ENCODE measurements at places on chromosomes 6 and 20.

DNA sequence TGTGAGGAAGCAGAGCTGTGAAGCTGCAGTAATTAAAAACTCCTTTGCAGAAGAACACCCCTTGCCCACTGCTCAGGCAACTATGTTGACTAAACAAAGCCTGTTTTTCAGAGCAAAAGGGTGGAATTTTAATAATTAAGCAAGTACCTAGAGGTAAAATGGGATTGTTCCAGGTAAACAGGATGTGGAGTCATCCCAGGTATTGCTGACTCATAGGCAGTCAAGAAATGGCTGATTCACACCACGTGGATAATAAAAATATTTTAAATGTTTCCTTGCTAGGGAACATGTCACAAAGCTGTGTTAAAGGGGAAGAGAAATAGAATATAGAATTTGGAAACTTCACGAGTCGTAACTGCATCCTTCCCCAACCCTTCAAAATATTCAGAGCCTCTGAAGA, 491.8 kb downstream of the BTBD3 start:
- DNase-seq, result no peak

DNA sequence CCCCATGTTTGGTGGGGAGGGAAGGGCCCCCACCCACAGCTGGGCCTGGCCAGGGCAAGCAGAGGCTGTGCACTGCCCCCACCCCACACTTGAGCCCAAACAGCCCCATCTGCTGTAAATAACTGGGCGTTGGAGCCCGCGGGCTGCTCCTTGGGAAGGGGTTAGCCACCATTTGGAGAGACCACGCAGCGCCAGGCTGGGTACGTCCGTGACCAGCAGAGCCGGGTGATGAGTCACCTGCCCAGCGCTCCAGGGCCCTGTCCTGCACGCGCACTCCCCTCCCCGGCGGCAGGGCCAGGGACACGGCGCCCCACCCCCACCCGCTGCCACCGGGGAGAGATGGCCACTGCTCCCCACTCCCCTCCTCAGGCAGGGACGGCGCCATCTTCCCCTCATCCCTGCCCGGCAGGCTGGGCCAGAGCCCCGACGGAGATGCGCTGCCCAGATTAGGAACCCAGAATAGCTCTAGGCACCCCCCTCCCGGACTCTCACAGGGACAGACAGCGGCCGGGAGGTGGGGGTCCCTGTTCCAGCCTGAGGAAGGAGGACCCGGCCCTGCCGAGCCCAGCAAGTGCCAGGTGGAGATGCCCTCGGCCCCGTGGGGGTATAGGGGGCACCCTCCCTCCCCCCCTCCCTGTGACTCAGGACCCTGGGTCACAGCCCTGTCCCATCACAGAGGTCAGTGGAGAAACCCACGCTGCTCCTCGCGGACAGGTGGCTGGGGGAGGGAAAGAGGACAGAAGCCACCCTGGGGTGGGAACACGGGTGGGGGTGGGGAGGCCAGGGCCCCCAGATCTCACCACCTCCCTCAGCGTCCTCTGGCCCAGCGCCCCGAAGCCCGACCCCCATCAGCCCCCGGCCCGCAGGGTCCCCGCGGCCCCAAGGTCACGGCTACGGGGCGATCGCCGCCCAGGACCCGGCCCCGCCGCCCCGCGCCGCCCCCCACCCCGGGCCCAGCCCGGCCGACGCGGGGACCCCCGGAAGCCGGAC, 642 bp downstream of the EEF1A2 start:
- no peak for DNase-seq

DNA sequence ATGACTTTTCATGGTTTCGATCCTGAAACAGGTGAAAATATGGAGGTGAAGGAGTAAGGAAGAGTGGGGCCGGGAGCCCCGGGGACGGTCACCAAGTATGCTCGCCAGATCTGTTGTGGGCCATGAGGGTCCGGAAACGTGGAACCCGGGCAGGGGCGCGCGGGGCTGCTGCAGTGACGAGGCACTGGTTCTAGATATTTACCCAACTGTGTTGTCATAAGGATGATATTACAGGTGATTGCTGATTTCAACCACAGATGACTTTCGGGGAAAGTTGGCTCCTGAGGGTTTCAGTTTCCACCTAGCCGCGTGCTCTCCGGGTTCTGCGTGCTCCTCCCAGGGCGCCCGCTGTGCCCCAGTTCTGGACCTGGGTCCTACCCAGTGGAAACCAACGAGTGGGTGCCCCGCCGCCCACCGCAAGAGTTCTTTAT, 12.2 kb downstream of the RAET1G start:
- DNase-seq, result no peak

DNA sequence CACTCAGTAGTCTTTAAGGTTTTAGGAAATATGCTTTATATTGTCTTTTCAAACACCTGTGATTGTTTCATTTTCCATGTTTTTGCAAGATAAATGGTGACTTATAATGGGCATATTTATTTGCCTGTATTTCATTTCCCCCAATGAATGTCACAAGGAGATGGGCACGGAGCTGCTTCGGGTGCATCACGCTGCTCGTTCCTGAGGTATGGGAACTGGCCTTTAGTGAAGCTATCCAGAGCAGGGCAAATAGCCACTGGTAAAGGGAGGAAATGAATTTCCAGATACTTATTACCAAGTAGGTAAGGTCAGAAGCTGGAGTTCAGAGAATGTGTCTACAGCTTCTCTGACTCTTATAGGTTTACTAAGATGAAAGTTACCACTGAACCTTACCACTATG, 3.7 kb downstream of the POU3F2 start:
- no peak for DNase-seq

GRCh38 chr6:126764671-126765070, 353.8 kb upstream of the RSPO3 start:
- DNase-seq, result no peak

- no peak for DNase-seq
Measured at GRCh38 chr6:22017766-22018165, 279.1 kb downstream of the PRL start.
